ENCODE measurements at places on chromosomes 5 and 9.

GRCh38 chr9:136942881-136943230, 1.7 kb downstream of the FBXW5 start:
- no peak for DNase-seq

DNA sequence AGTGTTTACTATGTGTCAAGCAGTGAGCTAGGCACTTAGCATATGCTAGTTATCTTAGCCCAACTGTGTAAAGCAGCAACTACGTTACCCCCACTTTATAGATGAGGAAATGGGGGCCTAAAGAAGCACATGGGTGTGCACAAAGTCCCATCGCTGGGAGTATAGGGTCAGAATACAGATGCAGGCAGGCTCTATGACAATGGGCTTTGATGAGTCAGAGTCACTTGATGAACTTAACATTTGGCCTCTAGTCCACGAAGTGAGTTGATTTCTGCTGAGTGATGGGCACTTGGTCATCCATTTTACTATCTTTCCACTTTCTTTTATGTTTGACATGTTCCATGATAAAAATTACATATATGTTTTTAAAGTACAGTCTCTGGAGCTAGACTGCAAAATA, 204.3 kb downstream of the TRIM32 start:
- no peak for DNase-seq

- DNase-seq = no peak
These were observed 12.6 kb upstream of the ERGIC1 start for GRCh38 chr5:172821340-172821985.

DNA sequence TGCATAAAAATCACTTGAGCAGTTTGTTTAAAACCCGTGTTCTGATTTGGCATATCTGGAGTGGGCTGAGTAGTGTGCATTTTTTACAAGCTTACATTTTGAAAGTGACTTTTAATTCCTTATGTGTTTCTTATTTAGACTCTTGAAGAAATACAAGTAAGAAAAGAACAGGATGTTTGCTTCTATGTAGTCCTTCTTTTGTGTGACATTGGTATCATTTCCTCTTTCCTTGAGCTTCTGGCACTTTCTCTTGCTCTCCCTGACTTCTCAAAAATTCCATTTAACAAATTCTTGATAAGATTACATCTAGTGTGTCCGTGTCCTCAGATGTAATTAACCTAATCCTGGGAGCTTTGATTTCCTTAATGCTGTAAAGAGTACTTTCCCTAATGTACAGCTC, 12.5 kb downstream of the GARNL3 start:
- DNase-seq = no peak

DNA sequence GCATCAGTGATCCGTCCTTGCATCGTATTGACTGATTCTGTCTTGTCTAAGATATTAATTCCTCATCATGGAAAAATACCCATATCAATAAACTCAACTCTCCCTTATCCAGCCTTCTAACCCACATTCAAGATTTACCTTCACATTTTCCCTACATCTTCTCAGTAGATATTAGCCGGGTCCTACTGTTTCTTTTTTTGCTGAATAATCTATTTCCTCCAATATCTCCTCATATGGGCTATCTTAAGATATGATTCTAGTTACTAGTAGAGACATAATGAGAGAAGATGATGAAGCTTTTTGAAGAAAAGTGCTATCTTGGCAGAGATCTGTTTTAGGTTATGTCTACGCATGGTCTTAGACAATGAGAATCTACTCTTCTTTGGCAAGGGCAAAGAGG, 785.8 kb downstream of the BRINP1 start:
- DNase-seq = no peak

GRCh38 chr5:31939151-31939550, 235.0 kb downstream of the GOLPH3 start:
- DNase-seq = no peak

DNA sequence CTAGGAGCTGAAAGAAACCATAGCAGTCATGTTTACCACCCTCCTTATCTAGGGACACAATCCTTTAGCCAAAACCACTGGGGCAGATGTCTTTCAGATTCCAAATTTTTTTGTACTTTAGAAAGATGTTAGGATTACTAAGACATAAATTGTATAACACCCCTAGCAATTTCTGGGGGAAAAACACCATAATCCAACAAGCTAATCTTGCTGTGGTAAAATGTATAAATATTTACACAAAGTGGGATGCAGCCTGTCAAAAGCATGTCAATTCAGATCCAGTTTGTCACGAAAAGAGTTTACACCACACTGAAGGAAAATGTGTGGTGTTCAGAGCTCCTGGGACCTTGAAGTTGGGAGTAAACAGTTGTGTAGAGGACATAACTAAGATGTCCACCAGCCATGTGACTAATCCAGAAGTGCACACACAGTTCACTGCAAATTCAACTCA, 274.3 kb downstream of the ADAMTSL1 start:
- DNase-seq = no peak

DNA sequence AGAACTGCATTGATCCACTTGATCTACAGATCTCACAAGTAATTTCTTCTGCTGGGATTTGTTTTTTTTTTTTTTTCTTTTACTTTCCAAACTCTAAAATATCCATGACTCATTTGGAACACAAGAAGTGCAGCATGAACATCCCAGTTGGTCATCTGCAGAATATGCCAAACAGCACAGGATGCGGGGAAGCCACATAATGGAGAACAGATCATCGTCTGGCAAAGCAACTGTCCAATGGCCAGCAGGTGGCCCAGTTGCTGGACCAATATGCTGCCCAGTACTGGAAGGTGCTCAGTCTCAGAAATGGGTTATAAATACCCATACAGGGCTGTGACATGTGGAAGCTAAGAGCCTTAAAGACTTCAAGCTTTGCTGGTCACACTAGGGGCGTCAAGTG, 221.3 kb upstream of the TAS2R1 start:
- DNase-seq = no peak

DNA sequence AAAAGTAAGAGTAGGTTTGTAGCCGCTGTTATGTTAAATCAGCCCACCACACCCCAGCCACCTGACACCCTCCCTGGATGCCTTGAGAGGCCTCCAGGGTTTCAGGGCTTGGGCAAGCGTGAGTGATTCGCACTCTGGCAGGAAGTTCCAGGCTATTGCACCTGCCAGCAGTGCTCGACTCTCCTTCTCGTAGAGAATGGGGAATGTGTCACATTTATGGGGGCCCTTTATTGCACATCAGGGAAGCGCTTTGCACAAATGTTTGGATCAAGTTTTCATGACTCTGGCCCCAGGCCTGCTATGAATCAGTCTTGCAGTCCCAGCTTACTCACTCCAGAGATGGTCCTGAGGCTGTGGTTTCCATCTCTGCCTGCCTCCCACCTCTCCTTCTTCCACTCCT, 66.1 kb upstream of the ADRA1B start:
- DNase-seq = no peak

GRCh38 chr9:13705373-13705772, 425.9 kb upstream of the MPDZ start:
- DNase-seq = no peak

GRCh38 chr9:107627781-107628180, 138.2 kb upstream of the KLF4 start:
- no peak for DNase-seq

GRCh38 chr5:93636837-93637236, 53.8 kb downstream of the NR2F1 start:
- DNase-seq = no peak

GRCh38 chr5:149485655-149486615, 65.3 kb downstream of the CSNK1A1 start:
- no peak for DNase-seq

DNA sequence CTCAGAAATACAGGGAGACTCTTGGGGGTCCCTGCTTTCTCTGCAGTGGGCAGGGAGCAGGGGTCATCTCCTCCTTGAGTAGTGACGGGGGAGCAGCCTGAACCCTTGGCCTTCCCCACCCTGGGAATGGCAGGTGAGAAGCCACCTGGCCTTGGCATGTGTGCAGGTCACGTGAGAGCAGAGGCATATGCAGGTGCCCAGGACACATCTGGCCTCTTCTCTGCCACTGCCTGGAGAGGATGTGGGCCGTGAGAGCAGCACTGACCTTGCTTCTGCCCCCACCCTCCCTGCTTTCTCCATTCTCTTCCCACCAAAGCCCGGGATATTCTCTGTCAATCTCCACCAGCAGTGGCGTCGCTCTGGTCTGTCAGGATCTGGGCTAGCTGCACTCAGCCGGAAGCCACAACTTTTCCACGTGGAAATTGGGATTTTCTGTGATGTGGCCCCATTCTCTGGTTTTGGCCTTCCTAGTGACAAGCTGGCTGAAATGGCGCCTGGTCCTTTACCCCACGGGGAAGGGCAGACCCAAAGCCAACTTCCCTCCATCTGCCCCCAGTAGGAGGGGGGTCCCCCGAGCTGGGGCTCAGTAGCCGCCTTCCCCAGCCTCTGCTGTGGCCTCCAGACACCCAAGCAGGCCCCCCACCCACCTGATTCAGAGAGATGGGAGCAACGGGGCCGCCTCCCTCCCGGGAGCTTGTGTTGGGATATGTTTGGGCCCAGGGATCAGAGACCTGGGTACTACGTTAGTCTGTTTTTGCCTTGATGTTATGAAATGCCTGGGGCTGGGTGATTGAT, 70.4 kb upstream of the FCN1 start:
- DNase-seq = no peak

DNA sequence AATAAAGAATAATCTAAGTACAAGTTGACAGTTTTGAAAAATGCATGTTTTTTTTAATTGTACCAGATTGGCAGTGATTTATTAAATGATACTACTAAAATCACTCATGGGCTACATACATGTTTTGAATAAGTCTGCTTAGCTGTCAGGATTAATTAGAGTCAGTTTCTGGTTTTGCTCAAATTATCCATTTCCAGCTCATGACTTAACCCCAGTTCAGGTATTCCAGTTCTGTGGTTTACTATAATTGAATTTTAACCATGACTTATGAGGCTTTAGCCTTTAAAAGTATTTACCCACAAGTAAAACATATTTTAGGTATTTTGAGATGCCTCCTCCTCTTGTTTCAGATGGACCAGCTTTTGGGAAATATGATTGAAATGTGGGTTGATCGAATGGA, 17.8 kb upstream of the LRRC70 start:
- DNase-seq = no peak

GRCh38 chr9:100099722-100100042, 639 bp downstream of the INVS start:
- no peak for DNase-seq

DNA sequence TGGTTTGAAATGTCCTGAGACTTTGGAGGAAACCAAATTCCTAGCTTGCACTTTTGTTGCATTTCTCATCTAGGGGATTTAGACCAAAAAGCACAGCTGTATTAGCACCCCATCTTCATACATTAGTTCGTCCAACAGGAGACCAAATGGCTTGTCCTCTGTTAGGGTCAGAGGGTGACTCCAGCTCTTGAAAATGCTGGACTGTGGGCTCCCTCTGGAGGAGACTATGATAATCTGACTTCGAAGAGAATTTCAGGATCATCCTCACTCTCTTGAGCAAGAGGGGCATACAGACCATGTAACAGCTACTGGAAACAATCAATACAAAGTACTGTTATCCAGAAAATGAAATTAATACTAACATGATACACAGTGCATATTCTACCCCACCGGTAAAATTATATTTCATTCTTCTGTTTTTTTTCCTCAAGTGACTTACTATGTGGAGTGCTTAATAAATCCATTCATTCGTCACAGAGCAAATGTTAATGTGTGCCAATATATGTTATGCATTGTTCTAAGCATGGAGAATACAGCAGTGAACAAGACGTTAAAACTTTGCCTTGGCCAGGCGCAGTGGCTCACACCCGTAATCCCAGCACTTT, 63.7 kb upstream of the PPP2CA start:
- DNase-seq = no peak

- DNase-seq = no peak
These were observed 132.4 kb downstream of the TTLL11 start for GRCh38 chr9:121960665-121961064.

DNA sequence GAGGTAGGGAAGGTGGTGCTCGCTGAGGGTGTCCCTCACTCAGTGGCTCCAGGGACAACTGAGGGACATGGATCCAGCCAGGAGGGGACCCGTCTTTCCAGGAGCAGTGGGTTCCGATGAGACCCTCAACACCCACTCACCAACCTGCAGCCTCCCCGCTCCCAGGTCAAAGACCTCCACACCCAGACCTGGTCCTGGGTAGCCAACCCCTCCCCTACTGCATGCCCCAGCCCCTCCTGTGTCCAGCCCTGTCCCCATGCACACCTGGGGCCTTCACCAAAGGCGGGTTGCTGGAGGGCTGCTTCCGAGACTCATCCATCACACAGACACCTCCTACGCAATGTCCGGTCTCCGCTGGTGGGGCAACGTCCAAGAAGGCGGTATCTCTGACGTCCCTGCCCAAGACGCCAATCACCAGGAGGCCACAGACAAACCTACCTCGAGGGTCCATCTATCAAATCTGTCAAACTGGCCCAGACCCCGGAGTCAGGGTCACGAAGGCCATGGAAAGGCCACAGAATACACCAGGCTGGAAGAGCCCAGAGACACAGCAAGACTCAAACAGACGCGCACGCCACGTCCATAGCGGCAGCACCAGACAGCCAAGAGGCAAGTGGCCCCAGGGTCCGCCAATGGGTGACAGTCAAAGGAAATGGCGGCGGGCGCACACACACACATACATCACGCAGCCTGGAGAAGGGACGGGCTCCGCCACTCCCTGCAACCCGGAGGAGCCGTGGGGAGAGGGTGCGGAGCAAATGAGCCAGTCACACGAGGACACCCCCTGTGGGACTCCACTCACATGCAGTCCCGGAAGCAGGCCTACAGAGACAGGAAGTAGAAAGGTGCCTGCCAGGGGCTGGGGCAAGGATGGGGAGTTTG, 10.8 kb downstream of the NACC2 start:
- DNase-seq = no peak

GRCh38 chr9:17531642-17532254, 47.1 kb upstream of the SH3GL2 start:
- peak; percentile 14 for DNase-seq

DNA sequence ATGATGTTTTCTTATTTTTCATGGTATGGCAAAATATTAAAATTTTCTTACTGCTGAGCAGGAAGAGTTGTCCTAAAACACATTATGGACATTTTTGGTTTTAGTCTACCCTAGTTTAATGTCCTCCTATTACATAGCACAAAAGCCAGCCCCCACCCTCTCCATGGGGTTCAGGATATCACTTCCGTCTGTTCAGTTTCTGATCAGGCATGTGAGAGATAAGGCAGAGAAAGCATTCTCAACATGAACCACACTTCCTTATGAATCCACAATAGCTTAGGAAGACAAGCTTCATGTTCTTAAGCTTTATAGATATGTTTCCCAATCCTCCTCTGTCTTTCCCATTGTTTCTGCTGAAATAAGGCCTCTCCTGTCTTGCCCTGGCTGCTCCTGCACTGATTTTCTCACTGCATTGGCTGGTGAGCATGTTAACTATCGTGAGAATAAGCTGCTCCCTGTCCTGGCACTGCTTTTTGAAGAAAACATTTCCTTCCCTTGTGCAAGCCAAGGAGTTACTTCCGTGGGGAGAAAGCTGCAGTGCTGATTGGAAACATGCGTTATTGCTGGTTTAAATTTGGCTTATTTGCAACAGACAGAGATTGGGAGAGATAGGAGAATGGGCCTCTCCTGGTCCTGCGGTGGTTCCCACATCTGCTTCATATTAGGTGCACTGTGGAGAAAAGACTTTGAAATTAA, 260.3 kb upstream of the RPS23 start:
- DNase-seq = no peak

All from hypothalamus (tissue), 51 donors.